HepG2 (cell line): ENCODE measurements at places on chromosomes 7 and 10. TPM values are rescaled to one million over a fixed set of nuclear protein-coding genes. Genes with fewer than 3 reads are reported as not detected.

The MARVELD1 gene
- not detected in 2 replicates for total RNA-seq

GRCh38 chr10:13475124-13475523 lies 53.7 kb downstream of the BEND7 start:
- no peaks in the 10 kb centered on the region for H3K27me3 ChIP-seq
- no peak overlapping the region for H3K4me3 ChIP-seq
- H3K36me3 ChIP-seq, result peaks cover 4% of the 10 kb centered on the region
- no peak overlapping the region for H3K27ac ChIP-seq
- H3K4me1 ChIP-seq, result no peaks in the 10 kb centered on the region

GRCh38 chr10:132836832-132837540 lies 51.0 kb upstream of the NKX6-2 start:
- H3K4me1 ChIP-seq, result peaks cover 19% of the 10 kb centered on the region
- H3K4me3 ChIP-seq, result no peak overlapping the region
- DNase-seq, result peak; percentile 30
- H3K36me3 ChIP-seq, result no peaks in the 10 kb centered on the region
- H3K27me3 ChIP-seq, result peaks cover 39% of the 10 kb centered on the region; the same call in 2 of the 3 replicates

- no peak overlapping the region; the same call in 1 of the 2 replicates for H3K4me3 ChIP-seq
- no peaks in the 10 kb centered on the region for H3K36me3 ChIP-seq
- H3K27ac ChIP-seq, result no peak overlapping the region
- H3K27me3 ChIP-seq, result peaks cover 19% of the 10 kb centered on the region
- no peak for DNase-seq
- no peaks in the 10 kb centered on the region for H3K4me1 ChIP-seq
Measured at GRCh38 chr7:171364-171904, 20.9 kb upstream of the FAM20C start.

DNA sequence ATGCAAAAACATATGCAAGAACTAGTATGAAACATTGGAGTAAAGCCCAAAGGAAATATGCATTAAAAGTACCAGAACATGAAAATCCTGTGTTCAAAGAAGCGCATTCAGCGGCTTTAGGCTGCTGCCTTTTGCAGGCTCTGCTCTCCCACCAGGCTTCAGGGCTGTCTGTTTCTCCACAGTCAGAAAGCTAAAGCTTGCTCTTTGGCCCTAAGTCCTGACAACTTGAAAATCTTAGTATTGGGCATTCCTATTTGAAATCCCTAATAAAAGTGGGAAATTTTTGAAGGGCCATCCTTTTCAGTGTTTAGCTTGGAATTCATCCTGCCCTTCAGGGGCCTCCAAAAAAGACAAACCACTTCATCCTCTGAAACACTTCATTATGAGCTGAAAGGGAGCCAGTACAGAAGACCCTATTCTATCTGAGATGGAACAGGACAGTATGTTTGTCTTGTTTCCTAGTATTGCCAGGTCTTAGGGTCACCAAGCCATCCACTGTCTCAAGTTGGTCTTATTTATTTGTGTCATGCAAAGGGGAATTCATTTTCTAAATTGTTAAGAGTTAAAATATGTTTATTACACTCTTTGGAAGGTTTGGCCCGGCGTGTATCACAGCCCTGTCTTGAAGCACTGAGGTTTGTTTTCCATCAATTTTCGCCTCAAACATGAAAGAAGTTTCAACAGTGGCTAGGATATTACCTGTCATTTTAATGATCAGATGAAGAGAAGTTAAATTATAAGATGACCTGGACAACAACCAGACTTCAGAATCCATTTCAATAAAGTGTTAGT lies 326.3 kb upstream of the BMPER start:
- no peak for DNase-seq
- H3K4me3 ChIP-seq, result no peak overlapping the region
- H3K4me1 ChIP-seq, result no peaks in the 10 kb centered on the region
- no peaks in the 10 kb centered on the region for H3K36me3 ChIP-seq
- H3K27ac ChIP-seq, result no peak overlapping the region
- H3K27me3 ChIP-seq, result no peaks in the 10 kb centered on the region

The LIPK gene
- not detected in 2 replicates for total RNA-seq

- no peak for DNase-seq
- H3K4me1 ChIP-seq, result peaks cover 18% of the 10 kb centered on the region
- H3K27ac ChIP-seq, result no peak overlapping the region
- H3K4me3 ChIP-seq, result no peak overlapping the region
- H3K36me3 ChIP-seq, result no peaks in the 10 kb centered on the region
Measured at GRCh38 chr7:69596723-69597277, 1.5 kb upstream of the AUTS2 start.

The PNLIPRP1 gene
- total RNA-seq, result not detected in 2 replicates

The PDK4 gene
- not detected in 2 replicates for total RNA-seq

GRCh38 chr7:78496096-78496630 lies 697.6 kb downstream of the PHTF2 start:
- no peak overlapping the region for H3K4me3 ChIP-seq
- no peaks in the 10 kb centered on the region for H3K4me1 ChIP-seq
- H3K27me3 ChIP-seq, result no peaks in the 10 kb centered on the region
- no peak for DNase-seq

DNA sequence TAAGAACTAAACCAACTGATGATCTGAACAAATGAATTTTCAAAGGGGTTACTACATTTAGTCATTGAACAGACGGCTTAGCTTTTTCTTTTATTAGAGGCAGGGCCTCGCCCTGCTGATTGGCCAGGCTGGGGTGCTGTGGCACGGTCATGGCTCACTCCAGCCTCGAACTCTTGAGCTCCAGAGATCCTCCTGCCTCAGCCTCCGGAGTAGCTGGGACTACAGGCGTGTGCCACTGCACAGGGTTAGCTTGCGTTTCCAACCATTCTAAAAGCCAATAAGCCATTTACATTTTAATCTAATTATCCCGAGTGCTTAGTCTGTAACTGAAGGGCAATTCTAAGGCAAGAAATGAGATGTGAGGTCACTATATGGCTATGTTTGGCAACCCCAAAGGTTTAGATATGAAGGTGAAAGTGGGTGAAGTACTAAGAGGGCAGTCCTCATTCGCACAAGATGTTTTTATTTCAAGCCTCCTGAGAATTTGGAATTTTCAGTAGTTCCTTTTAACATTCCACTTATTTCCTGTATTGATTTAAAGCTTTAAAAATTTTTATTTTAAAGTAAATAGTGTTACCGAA lies 1.6 kb upstream of the CDK13 start:
- H3K27me3 ChIP-seq, result no peaks in the 10 kb centered on the region
- no peak for DNase-seq
- H3K4me3 ChIP-seq, result peak overlapping the region; percentile 100
- H3K27ac ChIP-seq, result peak overlapping the region; percentile 100

The SLC13A1 gene
- total RNA-seq, result not detected in 2 replicates

GRCh38 chr7:113373863-113374262 lies 255.5 kb upstream of the SMIM30 start:
- no peak overlapping the region for H3K27ac ChIP-seq
- no peaks in the 10 kb centered on the region for H3K36me3 ChIP-seq
- no peak for DNase-seq

DNA sequence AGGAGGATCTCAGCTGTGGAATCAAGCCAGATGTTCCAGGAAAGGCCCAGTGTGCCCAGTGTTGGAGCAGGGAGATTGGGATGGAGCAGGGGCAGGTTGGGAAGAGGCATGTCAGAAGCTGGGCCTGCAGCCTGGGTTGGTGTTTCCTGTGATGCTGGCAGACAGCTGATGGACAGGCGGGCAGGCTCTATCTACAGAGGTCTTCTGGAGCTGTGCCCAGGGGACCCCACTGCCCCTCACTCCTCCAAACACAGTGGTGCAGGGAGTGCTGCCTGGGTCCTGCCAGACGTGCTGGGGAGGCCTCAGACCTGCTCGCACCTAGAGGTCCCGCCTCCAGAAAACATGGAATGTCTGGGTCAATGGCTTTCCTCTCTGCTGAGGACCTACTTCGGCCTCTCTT lies 182.9 kb upstream of the TCERG1L start:
- H3K36me3 ChIP-seq, result no peaks in the 10 kb centered on the region
- no peak overlapping the region for H3K4me3 ChIP-seq
- H3K4me1 ChIP-seq, result no peaks in the 10 kb centered on the region
- H3K27me3 ChIP-seq, result no peaks in the 10 kb centered on the region
- no peak overlapping the region for H3K27ac ChIP-seq

DNA sequence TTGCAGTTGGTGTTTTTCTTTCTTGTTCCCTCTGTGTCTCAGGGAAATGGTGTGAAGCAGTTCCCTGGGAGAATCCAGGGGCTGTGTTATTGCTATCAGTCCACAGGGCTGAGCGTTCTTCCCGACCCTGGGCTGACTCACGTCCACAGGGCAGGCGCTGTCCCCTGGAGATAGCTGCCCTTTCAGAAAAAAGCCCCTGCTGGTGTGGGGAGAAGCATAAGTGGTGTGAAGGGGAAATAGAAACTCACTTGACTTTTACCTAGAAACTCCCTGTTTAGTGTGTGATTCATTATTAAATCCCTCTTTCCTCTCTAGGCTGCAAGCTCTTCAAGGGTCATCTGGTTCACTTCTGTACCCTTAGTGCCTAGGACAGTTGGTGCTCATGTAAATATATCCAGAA lies 63.3 kb upstream of the SMNDC1 start:
- H3K27me3 ChIP-seq, result peaks cover 3% of the 10 kb centered on the region; the same call in 1 of the 2 replicates
- no peaks in the 10 kb centered on the region for H3K36me3 ChIP-seq
- DNase-seq, result no peak
- no peak overlapping the region for H3K4me3 ChIP-seq
- no peak overlapping the region for H3K27ac ChIP-seq

The VSTM2A gene
- not detected in 2 replicates for total RNA-seq

GRCh38 chr10:51716981-51717380 lies 17.6 kb upstream of the CSTF2T start:
- H3K27me3 ChIP-seq, result no peaks in the 10 kb centered on the region
- no peak overlapping the region for H3K4me3 ChIP-seq
- no peaks in the 10 kb centered on the region for H3K4me1 ChIP-seq

The AKR1C1 gene
- 2,238 and 3,445 TPM in 2 replicates for total RNA-seq

- H3K4me3 ChIP-seq, result peak overlapping the region; percentile 80; the same call in 1 of the 2 replicates
- DNase-seq, result no peak
- no peaks in the 10 kb centered on the region for H3K36me3 ChIP-seq
Measured at GRCh38 chr10:110009736-110010475, 2.1 kb downstream of the ADD3 start.

GRCh38 chr10:122639801-122640200 lies 59.8 kb downstream of the C10orf120 start:
- no peak overlapping the region for H3K4me3 ChIP-seq
- peaks cover 24% of the 10 kb centered on the region; the same call in 1 of the 3 replicates for H3K27me3 ChIP-seq
- H3K4me1 ChIP-seq, result no peaks in the 10 kb centered on the region
- DNase-seq, result no peak
- H3K27ac ChIP-seq, result no peak overlapping the region
- H3K36me3 ChIP-seq, result no peaks in the 10 kb centered on the region
